Memory B cell (primary cell): ENCODE measurements at places on chromosomes 13 and 19.

DNA sequence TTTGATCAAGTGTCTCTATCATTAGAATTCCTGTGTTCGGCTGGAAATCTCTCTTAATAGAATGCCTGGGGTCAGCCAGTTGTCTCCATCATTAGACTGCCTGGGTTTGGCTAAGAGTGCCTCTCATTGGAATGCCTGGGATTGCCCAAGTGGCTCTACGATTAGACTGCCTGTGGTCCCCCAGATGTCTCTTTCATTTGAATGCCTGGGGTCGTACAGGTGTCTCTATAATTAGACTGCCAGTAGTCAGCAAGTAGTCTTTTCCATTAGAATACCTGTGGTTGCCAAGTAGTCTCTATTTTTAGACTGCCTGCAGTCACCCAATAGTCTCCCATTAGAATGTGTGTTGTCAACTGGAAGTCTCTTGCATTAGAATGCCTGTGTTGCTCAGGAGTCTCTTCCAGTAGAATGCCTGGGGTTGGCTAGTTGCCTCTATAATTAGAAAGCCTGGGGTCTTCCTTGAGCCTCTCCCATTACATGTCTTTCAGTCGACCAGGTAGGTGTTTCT lies 1523.2 kb downstream of the UQCRFS1 start:
- no peaks in the 10 kb centered on the region for H3K36me3 ChIP-seq
- H3K4me3 ChIP-seq, result no peak overlapping the region
- DNase-seq, result no peak
- H3K4me1 ChIP-seq, result no peaks in the 10 kb centered on the region
- H3K27me3 ChIP-seq, result no peaks in the 10 kb centered on the region

DNA sequence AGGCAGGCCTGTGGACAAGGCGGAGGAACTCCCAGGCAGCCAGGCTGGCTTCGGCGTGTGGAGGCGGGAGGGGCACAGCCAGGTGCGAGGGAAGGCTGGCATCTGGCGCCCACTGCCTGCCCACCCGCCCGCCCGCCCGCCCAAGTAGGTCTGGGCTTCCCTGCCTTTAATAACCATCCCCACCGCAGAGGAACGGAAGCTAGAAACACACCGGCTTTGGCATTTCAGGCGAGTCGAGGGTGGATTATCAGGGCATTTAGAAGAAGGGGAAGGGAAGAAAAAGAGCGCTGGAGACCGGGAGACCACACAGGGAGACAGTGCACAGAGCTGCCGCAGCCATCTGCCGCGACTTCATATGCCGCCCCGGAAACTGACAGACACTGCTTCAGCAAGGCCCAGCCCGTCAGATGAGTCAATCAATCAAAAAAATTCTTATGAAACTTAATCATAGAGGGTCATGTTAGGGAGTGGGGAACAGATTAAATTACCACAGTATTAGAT lies 199.7 kb downstream of the TSHZ3 start:
- no peaks in the 10 kb centered on the region for H3K36me3 ChIP-seq
- no peaks in the 10 kb centered on the region for H3K4me1 ChIP-seq
- no peak for DNase-seq
- H3K27me3 ChIP-seq, result no peaks in the 10 kb centered on the region

DNA sequence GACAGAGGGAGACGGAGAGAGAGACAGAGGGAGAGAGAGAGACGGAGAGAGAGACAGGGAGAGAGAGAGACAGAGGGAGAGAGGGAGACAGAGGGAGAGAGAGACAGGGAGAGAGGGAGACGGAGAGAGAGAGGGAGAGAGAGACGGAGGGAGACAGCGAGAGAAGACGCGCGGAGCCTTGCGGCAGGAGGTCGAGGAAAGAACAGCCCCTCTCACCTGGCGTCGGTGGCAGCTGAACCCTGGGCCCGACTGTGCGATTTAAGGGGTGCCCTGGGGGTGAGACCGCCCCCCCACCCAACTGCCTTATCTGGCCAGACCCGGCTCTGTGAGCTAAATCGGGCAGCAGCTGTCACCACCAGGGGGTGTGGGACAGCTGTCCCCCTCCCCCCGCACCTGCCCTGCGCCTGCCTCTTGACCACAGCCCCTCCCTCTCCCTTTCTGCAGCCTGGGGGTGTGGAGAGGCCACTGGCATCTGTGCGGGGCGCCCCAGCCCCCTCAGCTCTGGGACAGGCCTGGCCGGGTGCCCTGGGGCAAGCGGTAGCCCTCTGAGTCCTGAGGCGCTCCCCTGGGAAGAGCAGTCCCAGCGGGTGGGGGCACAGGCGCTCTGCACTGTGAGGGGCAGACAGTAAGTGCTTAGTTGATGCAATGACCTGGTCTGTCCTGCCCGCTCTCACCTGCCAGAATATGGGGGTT lies 10.8 kb downstream of the JOSD2 start:
- peaks cover 3% of the 10 kb centered on the region for H3K4me1 ChIP-seq
- H3K27ac ChIP-seq, result no peak overlapping the region
- no peak for DNase-seq
- H3K36me3 ChIP-seq, result peaks cover 10% of the 10 kb centered on the region
- H3K4me3 ChIP-seq, result no peak overlapping the region

GRCh38 chr13:51249770-51250741 lies 27.9 kb downstream of the FAM124A start:
- no peak for DNase-seq
- H3K27me3 ChIP-seq, result peaks cover 7% of the 10 kb centered on the region
- no peaks in the 10 kb centered on the region for H3K36me3 ChIP-seq
- peaks cover 10% of the 10 kb centered on the region for H3K4me1 ChIP-seq
- H3K27ac ChIP-seq, result no peak overlapping the region
- no peak overlapping the region for H3K4me3 ChIP-seq

DNA sequence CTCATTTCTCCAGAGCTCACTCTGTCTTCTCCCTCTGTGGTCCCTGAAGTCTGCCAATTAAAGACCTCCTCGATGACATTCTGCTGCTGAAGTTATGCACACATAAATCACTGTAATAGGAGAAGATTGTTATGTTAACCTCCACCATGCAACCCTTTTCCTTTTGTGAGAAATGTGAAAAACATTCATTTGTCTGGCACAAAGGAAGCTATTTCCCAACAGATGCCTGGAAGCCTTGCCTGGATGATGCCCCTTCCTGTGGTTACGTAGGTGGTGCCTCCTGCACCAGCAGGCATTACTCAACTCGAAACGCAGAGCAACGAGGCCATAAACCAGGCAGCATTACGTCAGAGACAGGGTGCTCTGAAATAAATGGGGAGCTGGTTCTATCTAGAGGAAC lies 327.4 kb upstream of the ZNF507 start:
- peaks cover 3% of the 10 kb centered on the region for H3K36me3 ChIP-seq
- H3K4me1 ChIP-seq, result no peaks in the 10 kb centered on the region
- no peak for DNase-seq
- no peaks in the 10 kb centered on the region for H3K27me3 ChIP-seq
- no peak overlapping the region for H3K27ac ChIP-seq
- H3K4me3 ChIP-seq, result no peak overlapping the region

DNA sequence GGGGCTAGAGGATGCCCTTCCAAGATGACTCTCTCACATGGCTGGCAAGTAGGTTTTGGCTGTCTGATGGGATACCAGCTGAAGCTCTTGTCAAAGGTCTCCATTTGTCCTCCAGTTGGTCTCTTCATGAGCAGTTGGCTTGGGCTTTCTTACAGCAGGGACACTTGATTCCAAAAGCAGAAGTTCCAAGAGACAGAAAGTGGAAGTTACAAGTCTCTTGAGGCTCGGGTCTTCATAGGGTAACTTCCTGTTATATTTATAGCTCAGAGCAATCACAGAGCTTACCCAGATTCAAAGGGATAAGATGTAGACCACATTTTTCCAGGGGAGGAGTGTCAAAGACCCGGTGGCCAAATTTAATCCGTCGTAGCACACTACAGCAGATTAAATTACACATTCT lies 440.0 kb downstream of the RFC3 start:
- no peak overlapping the region for H3K4me3 ChIP-seq
- H3K27me3 ChIP-seq, result peaks cover 3% of the 10 kb centered on the region
- no peak for DNase-seq
- no peak overlapping the region for H3K27ac ChIP-seq
- H3K36me3 ChIP-seq, result no peaks in the 10 kb centered on the region

DNA sequence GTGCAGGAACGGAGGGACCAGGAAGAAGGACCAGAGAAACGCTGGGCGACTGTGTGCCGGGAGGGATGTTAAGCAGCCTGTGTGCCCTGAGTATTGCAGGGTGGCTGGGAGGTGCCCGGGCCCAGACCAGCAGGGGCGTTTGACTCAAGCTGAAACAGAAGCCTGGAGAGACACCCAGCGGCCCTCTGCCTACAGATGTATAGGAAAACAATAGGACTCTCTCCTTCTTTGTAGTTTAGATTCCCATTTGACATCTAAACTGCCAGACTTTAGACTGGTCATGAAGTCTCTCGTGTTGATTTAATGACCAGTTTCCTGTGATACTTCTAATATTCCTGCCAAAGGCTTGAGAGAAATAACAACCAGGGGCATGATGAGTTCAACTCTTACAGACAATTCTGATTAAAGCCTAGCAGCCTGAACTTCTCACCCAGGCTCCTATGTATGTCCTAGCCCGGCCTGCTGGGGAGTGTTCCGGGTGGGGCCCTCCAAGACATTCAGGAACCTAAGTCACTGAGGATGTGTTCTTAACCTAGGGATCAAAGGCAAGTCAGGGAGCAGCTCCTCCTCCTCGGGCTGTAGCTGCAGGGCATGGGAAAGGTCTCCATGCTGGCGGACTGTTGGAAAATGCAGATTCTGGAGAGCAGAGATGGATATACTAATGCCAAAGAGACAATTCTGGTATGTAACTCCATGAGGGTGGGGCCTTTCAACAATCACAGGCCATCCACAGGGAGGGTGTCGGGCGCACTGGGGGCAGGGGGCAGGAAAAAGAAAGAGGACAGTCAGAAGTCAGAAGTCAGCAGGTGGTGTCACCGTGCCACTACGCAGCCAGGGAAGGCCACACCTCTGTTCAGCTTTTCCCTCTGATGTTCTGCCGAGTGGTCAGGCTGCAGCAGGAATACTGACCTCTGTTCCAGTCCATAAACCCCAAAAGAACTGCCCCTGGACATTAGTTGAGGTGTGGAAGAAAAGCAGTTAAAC lies 131.8 kb downstream of the STARD13 start:
- peaks cover 11% of the 10 kb centered on the region for H3K27me3 ChIP-seq
- H3K4me3 ChIP-seq, result no peak overlapping the region
- no peak for DNase-seq
- no peak overlapping the region for H3K27ac ChIP-seq

GRCh38 chr19:17757125-17757524 lies 5.8 kb downstream of the FCHO1 start:
- no peak overlapping the region for H3K4me3 ChIP-seq
- peaks cover 25% of the 10 kb centered on the region for H3K36me3 ChIP-seq
- H3K27me3 ChIP-seq, result no peaks in the 10 kb centered on the region
- H3K4me1 ChIP-seq, result peaks cover 45% of the 10 kb centered on the region

- no peak for DNase-seq
- no peak overlapping the region for H3K4me3 ChIP-seq
- peaks cover 30% of the 10 kb centered on the region for H3K36me3 ChIP-seq
- no peaks in the 10 kb centered on the region for H3K27me3 ChIP-seq
- peaks cover 8% of the 10 kb centered on the region for H3K4me1 ChIP-seq
Measured at GRCh38 chr19:45852145-45852750, 10.7 kb downstream of the SYMPK start.

DNA sequence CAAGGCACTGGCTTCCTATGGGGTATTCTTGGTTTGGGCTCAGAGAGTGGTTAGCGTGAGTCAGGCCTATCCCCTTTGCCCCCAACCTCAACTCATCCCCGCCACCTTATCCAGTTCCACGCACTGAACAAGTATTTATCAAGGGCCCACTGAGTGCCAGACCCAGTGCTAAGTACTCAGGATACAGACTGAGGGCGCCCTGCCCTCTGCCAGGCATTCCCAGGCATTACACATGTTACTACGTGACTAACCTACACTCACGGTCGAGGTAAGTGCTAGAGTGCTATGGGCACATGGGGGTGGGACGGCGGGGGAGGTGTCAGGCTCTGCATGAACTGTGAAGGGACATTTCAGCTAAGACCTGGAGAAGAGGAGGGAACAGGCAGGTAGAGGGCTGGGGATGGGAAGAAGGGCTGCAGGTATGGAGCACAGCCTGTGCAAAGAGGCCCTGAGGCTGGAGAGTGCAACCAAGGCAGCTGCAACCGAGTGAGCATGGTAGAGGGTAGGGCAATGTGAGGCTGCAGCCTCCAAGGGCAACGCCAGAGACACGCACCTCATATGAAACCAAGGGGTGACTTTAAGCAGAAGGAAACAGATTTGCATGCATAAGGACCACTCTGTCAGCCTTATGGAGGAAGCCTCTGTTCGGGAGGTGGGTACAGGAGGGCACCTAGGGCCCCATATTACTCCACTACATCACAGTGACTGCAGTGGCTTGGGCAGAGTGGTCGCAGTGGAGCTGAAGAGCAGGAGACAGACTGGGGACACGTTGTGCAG lies 22.5 kb downstream of the DHRS12 start:
- peaks cover 9% of the 10 kb centered on the region for H3K36me3 ChIP-seq
- DNase-seq, result no peak
- H3K27ac ChIP-seq, result peak overlapping the region; percentile 21
- H3K27me3 ChIP-seq, result no peaks in the 10 kb centered on the region
- peak overlapping the region; percentile 15 for H3K4me3 ChIP-seq

DNA sequence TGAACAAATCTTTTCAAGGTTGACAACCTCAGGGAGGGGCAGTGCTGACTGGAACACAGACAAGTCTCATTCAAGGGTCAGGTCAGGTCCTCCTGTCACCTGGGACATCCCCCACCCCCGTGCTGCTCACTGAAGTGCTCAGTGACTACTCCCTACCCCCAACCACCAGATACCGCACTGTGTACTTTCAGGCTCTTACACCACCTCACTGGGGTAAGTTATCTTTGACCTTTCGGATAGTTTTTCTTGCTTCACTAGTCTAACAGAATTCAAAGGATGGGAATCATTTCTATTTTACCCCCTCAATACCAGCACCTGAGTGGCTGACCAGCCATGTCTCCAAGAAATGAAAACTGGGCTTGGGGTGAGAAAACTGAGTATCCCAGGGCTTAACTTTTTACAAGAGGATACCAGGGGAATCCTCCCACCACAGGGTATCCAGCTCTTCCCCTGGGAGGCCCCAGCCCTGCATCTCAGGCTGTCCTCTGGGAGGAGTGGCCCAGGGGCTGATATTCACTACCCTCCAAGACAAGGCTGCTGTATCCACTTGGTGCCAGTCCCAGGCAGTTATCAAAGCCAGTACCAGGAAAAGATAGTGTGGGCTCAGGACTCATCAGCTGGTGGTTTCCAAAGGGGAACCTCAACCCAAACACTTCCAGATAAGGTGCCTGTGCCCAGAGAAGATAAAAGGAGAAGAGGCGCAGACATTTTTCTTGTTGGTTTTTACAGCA lies 2.1 kb downstream of the ZNF563 start:
- H3K36me3 ChIP-seq, result peaks cover 2% of the 10 kb centered on the region
- DNase-seq, result peak; percentile 35
- peaks cover 34% of the 10 kb centered on the region for H3K4me1 ChIP-seq
- H3K27me3 ChIP-seq, result no peaks in the 10 kb centered on the region

GRCh38 chr13:87884884-87885283 lies 213.7 kb downstream of the SLITRK5 start:
- no peaks in the 10 kb centered on the region for H3K36me3 ChIP-seq
- DNase-seq, result no peak
- H3K4me1 ChIP-seq, result no peaks in the 10 kb centered on the region
